Cardiac muscle cell (in vitro differentiated cells and primary cell): ENCODE measurements at places on chromosomes 3 and 15. TPM values are rescaled to one million over a fixed set of nuclear protein-coding genes. Genes with fewer than 3 reads are reported as not detected.
A peak's percentile ranks its signal among the peaks of the same experiment; 100 is the strongest.

- no peak for DNase-seq
- H3K4me3 ChIP-seq: no peak overlapping the region
Measured at GRCh38 chr3:72571052-72571451, 277.2 kb downstream of the SHQ1 start.

DNA sequence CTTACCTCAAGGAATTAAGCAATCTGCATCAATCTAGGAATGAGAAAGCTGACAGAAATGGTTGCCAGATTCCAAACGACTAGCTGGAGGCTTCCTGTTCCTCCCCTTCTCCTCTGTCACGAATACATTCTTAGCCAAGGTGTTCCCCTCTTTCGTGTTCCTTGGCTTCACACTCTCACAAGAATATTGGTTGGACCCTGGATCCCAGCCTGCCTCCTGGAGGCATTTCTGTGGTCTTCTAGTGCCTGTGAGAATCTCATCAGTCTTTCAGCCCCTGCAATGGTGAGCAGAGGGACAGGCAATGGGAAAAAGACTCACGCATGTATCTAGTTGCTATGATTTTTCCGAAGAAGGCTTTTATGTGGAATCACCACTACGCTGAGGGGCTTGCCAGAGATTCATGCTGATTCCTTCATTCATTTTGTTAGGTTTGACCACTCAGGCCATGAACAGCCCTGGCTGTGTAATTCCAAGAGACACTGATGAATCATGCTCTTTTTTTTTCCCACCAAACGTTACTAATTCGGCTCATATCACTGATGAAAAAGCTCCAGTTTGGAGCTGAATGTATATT lies 1.6 kb upstream of the P3H2 start:
- DNase-seq: peak; percentile 68
- H3K4me1 ChIP-seq: peaks cover 12% of the 10 kb centered on the region
- H3K27me3 ChIP-seq: no peaks in the 10 kb centered on the region
- no peaks in the 10 kb centered on the region for H3K36me3 ChIP-seq
- no peak overlapping the region for H3K4me3 ChIP-seq

GRCh38 chr3:39378088-39378487 lies 5.1 kb upstream of the SLC25A38 start:
- H3K4me3 ChIP-seq: no peak overlapping the region
- no peaks in the 10 kb centered on the region for H3K36me3 ChIP-seq
- H3K27me3 ChIP-seq: no peaks in the 10 kb centered on the region
- peaks cover 13% of the 10 kb centered on the region for H3K4me1 ChIP-seq
- peak; percentile 35 for DNase-seq

- no peak for DNase-seq
- no peak overlapping the region for H3K27ac ChIP-seq
- peaks cover 31% of the 10 kb centered on the region for H3K27me3 ChIP-seq
- H3K36me3 ChIP-seq: no peaks in the 10 kb centered on the region
- H3K4me1 ChIP-seq: no peaks in the 10 kb centered on the region
Measured at GRCh38 chr3:186226482-186226881, 117.6 kb upstream of the ETV5 start.

GRCh38 chr15:35721751-35722150 lies 175.8 kb upstream of the DPH6 start:
- DNase-seq: no peak
- H3K4me1 ChIP-seq: no peaks in the 10 kb centered on the region
- no peak overlapping the region for H3K27ac ChIP-seq
- H3K4me3 ChIP-seq: no peak overlapping the region

DNA sequence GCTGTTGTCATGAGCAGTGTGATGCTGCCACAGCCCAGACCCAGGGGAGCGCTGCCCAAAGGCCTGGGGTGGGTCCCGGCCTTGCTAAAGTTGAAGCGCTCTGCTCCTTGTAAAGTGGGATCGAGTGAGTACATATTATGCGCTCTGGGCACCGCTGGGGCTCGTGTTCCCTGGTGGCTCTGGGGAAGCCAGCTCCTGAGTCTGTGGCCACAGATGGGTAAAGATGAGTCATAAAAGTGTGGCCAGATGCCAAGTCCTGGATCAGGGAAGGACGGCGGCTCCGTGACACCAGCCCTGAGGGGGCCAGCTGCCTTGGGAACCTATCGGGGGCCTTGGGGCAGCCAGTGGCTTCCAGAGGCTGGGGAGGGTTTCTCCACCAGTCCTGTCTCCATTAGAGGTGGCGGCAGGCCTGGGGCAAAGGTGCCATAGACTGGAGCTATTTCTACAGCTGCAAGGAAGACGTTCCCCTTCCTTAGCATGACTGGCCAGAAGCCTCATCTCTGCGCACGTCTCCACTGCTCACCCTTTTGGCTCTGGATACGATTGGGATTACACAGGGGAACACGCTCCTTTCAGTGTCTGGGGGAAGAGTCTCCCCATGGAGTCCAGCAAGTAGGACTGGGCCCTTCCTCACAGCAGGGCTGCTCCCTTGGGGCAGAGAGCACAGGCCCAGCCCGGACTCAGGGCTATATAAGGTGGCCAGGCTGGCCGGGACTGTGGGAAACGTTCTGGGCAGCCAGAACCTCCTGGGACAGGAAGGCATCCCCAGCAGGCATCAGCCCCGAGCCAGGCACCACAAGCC lies 1.2 kb upstream of the ITIH4 start:
- DNase-seq: peak; percentile 74
- no peaks in the 10 kb centered on the region for H3K27me3 ChIP-seq
- no peaks in the 10 kb centered on the region for H3K4me1 ChIP-seq
- H3K27ac ChIP-seq: no peak overlapping the region

- no peak overlapping the region for H3K27ac ChIP-seq
- DNase-seq: peak; percentile 11
- H3K27me3 ChIP-seq: no peaks in the 10 kb centered on the region
Measured at GRCh38 chr3:2921903-2922302, 188.3 kb downstream of the IL5RA start.

DNA sequence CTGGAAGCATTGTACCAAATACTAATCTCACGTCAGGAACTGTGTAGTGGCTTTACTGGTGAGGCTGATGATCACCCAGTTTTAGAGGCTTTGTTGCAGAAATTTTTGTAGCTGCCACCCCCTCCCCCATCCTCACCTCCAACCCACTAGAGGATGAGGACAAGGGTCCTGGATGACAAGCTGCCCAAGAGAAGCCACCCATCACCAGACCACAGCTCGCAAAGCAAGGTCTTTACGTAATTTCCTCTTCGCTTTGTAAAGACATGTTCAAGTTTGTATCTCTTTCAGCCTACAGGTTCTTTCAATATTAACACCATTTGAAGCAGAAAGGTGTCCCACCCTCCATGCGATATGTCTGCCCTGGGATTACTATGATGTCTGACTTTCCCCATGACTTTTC lies 74.2 kb downstream of the LDHAL6B start:
- H3K4me3 ChIP-seq: no peak overlapping the region
- H3K27me3 ChIP-seq: no peaks in the 10 kb centered on the region
- H3K4me1 ChIP-seq: no peaks in the 10 kb centered on the region
- no peak overlapping the region for H3K27ac ChIP-seq

DNA sequence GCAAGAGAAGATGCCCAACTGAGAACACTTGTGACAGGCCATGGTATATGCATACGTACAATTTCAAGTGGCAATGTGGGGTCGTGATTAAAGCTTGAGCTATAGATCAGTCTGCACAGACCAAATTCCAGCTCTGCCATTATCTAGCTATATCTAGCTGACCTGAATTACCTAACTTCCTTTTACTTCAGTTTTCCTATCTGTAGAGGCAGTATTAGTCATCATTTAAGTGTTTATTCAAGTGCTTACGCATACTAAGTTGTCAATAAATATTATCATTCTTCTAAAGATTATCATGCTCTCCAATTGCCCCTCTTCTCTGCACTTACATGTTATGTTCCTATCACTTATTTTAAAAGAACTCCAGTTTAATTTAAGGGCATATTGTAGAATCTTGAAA lies 87.9 kb downstream of the ARPP21 start:
- peaks cover 57% of the 10 kb centered on the region for H3K27me3 ChIP-seq
- H3K27ac ChIP-seq: no peak overlapping the region
- H3K36me3 ChIP-seq: no peaks in the 10 kb centered on the region
- no peak for DNase-seq

- peaks cover 29% of the 10 kb centered on the region for H3K4me1 ChIP-seq
- peak overlapping the region; percentile 98 for H3K27ac ChIP-seq
- peak; percentile 84 for DNase-seq
Measured at GRCh38 chr3:140942221-140943104, 827 bp downstream of the SLC25A36 start.

LAMB2 gene
- 875 and 1,233 TPM in 2 replicates for total RNA-seq

MINAR1 gene
- total RNA-seq: 3.3 and 3.8 TPM in 2 replicates

IL17RC gene
- 33.7 and 49.2 TPM in 2 replicates for total RNA-seq

ALG1L2 gene
- not detected in 2 replicates for total RNA-seq

PAQR5 gene
- total RNA-seq: 0.25 and 0.39 TPM in 2 replicates

ARGFX gene
- total RNA-seq: not detected in 2 replicates
